ENCODE measurements at places on chromosomes 11 and 22. TPM values are rescaled to one million over a fixed set of nuclear protein-coding genes. Genes with fewer than 3 reads are reported as not detected.

TBX10 gene
- total RNA-seq: 9.6 TPM

MS4A7 gene
- 9.3 TPM for total RNA-seq

IGF2 gene
- 27.6 TPM for total RNA-seq

RFPL2 gene
- not detected for total RNA-seq

TRIM77 gene
- not detected for total RNA-seq

CARD10 gene
- 60.5 TPM for total RNA-seq

ANO1 gene
- total RNA-seq: 11.8 TPM

PSMC3 gene
- 115 TPM for total RNA-seq

NXPE2 gene
- total RNA-seq: 24.9 TPM

BATF2 gene
- total RNA-seq: 25.3 TPM

CDHR5 gene
- 316 TPM for total RNA-seq

CTSF gene
- total RNA-seq: 5.8 TPM

TMEM134 gene
- 82.2 TPM for total RNA-seq

NOL12 gene
- 28.5 TPM for total RNA-seq

OR56A4 gene
- 0.20 TPM for total RNA-seq

CDPF1 gene
- total RNA-seq: 10.4 TPM

TMA7B gene
- total RNA-seq: 0.23 TPM

OR51E2 gene
- total RNA-seq: 11.0 TPM

CYP2D6 gene
- total RNA-seq: 10.0 TPM

MRPL11 gene
- 46.6 TPM for total RNA-seq

FAM118B gene
- total RNA-seq: 35.4 TPM

FAM180B gene
- 0.51 TPM for total RNA-seq

IRAG1 gene
- 7.5 TPM for total RNA-seq

ENTHD1 gene
- total RNA-seq: not detected

OR51B4 gene
- not detected for total RNA-seq

CALCB gene
- not detected for total RNA-seq

PIWIL4 gene
- 5.9 TPM for total RNA-seq

SLC17A6 gene
- not detected for total RNA-seq

PTPN5 gene
- 0.92 TPM for total RNA-seq

ARHGAP20 gene
- 1.6 TPM for total RNA-seq

APOBEC3F gene
- 8.8 TPM for total RNA-seq

MLC1 gene
- total RNA-seq: 0.16 TPM

OR52L1 gene
- total RNA-seq: not detected

NFAM1 gene
- 3.1 TPM for total RNA-seq

SLC6A5 gene
- total RNA-seq: not detected

KDM4E gene
- not detected for total RNA-seq

CASTOR1 gene
- total RNA-seq: 8.4 TPM

SLC1A2 gene
- total RNA-seq: 1.1 TPM

PARVG gene
- 5.8 TPM for total RNA-seq

BCL2L13 gene
- total RNA-seq: 47.2 TPM

PLAAT5 gene
- 5.6 TPM for total RNA-seq

CATSPER1 gene
- total RNA-seq: not detected

KDM4D gene
- total RNA-seq: 0.46 TPM

KCTD14 gene
- 9.9 TPM for total RNA-seq
